Body of pancreas (tissue), 4 donors: ENCODE measurements at places on chromosomes 2 and 18. TPM values are rescaled to one million over a fixed set of nuclear protein-coding genes. Genes with fewer than 3 reads are reported as not detected.
A peak's percentile ranks its signal among the peaks of the same experiment; 100 is the strongest.

DNA sequence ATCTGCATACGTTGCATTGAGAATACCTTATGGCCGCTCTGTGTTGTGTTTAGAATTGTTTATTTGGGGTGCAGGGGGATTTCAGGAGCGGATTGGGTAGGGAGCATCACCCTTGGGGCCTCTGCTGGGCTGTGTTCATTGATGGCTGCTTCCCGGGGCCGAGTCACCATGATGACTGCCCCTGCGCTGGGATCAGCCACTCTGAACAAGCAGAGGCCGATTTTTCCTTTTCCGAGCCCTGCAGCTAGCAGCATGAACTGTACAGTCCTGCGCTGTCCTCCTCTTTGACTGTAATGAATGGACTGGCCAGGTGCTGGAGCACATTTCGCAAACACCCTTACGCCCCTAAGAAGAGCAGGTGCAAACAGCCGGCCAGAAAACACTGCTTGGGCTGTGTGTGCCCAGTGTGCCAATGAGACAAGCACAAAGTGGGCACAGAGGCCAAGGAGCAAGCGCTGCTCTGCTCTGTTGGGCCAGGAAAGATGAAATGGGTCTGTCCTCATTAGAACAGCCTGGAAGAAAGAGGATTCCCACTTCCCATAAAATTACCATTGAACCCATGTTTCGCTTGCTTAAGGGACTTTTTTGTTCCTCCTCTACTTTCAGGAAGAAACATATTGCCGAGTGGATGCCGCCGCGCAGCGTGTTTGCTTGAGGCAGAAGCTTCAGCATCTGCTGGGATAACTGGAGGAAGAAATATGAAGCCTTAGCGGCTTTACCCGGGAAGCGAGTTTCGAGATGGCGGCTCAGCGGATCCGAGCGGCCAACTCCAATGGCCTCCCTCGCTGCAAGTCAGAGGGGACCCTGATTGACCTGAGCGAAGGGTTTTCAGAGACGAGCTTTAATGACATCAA is 82.7 kb downstream of the SH3BP4 start:
- DNase-seq: no peak

GRCh38 chr2:39665811-39666490 is at the start of gene TMEM178A:
TMEM178A (plus strand) TSS chr2:39665917; CDS start chr2:39665975, 58 bp downstream.
- peak; percentile 16 for DNase-seq

DNA sequence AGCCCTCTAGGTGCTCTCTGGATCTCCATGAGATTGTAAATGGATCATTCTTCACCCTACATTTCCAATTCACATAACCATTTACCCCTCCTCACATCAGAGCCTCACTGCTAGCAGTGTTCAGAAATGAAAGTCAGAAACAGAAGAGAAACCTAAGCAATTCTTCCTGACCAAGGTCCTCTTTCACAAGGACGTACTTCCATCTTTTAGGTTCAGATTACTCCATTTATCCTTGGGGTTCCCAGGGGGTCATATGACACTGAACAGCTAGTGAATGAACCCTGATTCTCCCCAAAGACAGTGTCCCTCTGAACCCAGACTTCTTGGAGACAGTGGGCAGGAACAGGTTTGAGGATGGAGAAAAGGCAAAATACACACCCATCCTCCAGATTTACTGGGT is 12.9 kb upstream of the MARCO start:
- no peak for DNase-seq

GRCh38 chr2:105362862-105363591 is 25.7 kb downstream of the C2orf49 start:
- DNase-seq: no peak

DNA sequence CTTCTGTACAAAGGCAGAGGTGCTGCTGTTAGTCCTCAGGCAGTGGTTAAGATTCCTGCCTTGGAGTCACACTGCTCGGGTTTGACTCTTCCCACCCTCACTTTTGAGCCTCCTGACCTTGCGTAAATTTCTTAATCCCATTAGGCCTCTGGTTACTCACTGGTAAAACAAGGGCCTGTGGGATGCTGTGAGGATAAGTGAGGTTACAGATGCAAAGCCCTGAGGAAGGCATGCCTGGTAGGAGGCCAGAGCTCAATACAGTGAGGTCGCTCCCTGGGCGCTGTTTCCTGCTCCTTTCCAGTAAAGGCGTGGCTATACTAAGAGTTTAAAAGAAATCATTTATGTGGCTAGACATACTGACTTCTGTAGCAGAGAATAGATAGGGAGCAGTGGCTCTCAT is 127.5 kb upstream of the TMEM200C start:
- DNase-seq: no peak

GALNT14 gene
- 2.6 TPM for total RNA-seq

- no peak for DNase-seq
These were observed 208.1 kb downstream of the SLC4A3 start for GRCh38 chr2:219835493-219835892.
